ENCODE measurements at places on chromosomes 5 and 9.

- no peaks in the 10 kb centered on the region for H3K27me3 ChIP-seq
- DNase-seq = no peak
- H3K4me1 ChIP-seq = peaks cover 6% of the 10 kb centered on the region
Observed at GRCh38 chr5:55694152-55694830, 17.8 kb downstream of the SLC38A9 start.

DNA sequence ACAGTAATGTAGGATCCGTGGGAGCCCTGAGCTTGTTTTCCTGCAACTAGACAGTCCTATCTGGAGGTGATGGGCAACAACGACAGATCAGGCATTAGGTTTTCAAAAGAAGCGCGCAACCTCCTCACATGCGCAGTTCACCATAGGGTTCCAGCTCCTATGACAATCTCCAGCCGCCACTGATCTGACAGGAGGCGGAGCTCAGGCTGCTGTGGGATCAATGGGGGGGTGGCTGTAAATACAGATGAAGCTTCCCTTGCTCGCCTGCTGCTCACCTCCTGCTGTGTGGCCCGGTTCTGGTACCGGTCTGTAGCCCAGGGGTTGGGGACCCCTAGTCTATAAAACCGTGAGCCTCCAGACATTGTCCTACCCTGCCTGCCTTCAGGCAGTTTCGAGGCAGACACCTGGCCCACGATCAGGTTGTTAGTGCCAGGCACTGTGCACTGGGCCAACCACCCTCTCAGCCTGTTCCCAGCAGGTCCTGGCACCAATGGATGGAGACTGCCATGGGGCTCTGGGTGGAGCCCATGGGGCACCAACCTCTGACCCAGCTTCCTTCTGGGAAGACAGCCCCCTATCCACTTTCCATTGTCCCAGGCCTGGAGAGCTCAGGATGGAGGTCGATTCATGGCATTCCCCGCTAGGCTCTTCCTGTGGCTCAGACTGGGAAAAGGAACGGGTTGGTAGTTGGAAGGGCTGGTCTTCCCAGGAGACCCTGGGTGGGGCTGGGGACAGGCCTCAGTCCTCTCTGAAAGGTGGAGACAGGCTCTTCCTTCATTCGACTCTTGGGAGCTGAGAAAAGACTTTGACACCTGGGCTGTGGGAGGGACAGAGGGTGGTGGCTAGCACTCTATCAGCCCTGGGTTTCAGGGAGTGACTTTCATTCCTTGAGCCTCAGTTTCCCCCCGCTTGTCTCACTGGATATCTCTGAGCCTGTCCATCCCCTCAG, 1.7 kb downstream of the ENDOG start:
- H3K4me3 ChIP-seq = no peak overlapping the region
- H3K27ac ChIP-seq = no peak overlapping the region
- H3K36me3 ChIP-seq = peaks cover 28% of the 10 kb centered on the region
- H3K4me1 ChIP-seq = no peaks in the 10 kb centered on the region
- H3K27me3 ChIP-seq = no peaks in the 10 kb centered on the region

DNA sequence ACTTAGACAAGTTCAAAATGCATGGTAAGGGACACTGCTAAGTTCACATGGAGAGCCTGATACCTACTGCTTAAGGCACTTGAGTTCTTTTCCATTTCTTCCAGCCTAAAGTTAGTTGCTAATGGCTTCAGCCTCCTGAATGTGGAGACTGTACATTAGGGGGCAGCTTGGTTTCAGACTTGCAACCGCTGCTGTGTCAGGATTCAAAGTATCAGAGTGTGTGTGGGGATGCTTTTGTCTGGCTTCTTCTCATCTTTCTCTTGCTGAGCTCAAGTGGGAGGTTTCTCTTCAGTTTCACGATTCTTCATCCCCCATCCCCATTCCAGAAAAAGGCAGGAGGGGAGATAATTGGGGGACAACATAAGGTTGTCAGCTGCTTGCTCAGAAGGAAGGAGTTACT, 49.4 kb downstream of the ATP10B start:
- H3K27me3 ChIP-seq = no peaks in the 10 kb centered on the region
- H3K36me3 ChIP-seq = no peaks in the 10 kb centered on the region
- H3K4me3 ChIP-seq = no peak overlapping the region

DNA sequence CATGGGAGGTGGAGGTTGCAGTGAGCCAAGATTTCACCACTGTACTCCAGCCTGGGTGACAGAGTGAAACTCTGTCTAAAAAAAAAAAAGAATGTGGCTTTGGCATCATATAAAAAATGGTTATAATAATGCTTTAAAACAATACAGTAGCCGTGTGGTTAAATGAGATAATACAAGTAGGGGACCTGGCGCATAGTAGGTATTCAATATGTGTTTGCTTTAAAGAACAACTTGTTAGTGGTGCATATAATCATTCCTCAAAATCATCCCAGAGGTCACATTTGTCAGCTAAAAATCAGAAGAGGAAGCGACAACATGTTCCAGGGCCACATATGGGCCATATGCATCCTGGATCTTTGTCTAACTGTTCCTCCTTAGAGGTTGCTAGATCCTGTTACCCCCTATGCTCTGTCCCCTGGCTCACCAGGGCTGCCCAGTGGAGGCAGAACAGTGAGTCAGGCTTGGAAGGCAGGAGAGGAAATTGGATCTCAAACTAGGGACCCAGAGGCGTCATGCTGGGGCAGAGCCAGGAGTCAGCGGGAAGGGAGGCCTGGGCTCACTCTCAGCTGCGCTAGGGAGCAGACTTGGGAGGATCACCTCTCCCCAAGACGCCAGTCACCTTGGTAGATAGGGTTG, 27.7 kb downstream of the LHX6 start:
- no peak for DNase-seq
- no peaks in the 10 kb centered on the region for H3K36me3 ChIP-seq
- no peaks in the 10 kb centered on the region for H3K27me3 ChIP-seq
- no peak overlapping the region for H3K4me3 ChIP-seq
- no peak overlapping the region for H3K27ac ChIP-seq

- no peak overlapping the region for H3K27ac ChIP-seq
- H3K4me3 ChIP-seq = no peak overlapping the region
- no peaks in the 10 kb centered on the region for H3K4me1 ChIP-seq
Observed at GRCh38 chr9:21286099-21286498, 19.0 kb downstream of the IFNA5 start.

GRCh38 chr5:158925314-158925713, 174.4 kb downstream of the EBF1 start:
- H3K27me3 ChIP-seq = no peaks in the 10 kb centered on the region
- no peak for DNase-seq
- H3K4me3 ChIP-seq = no peak overlapping the region
- no peak overlapping the region for H3K27ac ChIP-seq
- H3K4me1 ChIP-seq = peaks cover 3% of the 10 kb centered on the region

- DNase-seq = no peak
- no peak overlapping the region for H3K4me3 ChIP-seq
- no peaks in the 10 kb centered on the region for H3K36me3 ChIP-seq
- no peaks in the 10 kb centered on the region for H3K27me3 ChIP-seq
- H3K27ac ChIP-seq = no peak overlapping the region
Observed at GRCh38 chr9:7907551-7908337, 108.2 kb upstream of the DMAC1 start.

DNA sequence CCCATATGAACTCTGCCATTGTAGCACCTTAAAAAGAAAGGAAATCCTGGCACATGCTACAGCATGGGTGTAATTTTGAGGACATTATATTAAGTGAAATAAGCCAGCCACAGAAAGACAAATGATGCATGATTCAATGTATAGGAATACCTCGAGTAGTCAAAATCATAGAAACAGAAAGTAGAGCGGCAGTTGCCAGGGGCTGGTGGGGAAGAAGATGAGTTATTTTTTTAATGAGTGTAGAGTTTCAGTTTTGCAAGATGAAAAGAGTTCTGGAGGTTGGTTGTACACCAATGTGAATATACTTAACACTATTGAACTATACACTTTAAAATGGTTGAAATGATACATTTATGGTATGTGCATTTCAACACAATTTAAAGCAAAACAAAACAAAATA, 133.0 kb downstream of the ZDHHC21 start:
- no peak for DNase-seq
- peaks cover 9% of the 10 kb centered on the region for H3K4me1 ChIP-seq
- H3K36me3 ChIP-seq = no peaks in the 10 kb centered on the region
- no peak overlapping the region for H3K4me3 ChIP-seq
- no peak overlapping the region for H3K27ac ChIP-seq

DNA sequence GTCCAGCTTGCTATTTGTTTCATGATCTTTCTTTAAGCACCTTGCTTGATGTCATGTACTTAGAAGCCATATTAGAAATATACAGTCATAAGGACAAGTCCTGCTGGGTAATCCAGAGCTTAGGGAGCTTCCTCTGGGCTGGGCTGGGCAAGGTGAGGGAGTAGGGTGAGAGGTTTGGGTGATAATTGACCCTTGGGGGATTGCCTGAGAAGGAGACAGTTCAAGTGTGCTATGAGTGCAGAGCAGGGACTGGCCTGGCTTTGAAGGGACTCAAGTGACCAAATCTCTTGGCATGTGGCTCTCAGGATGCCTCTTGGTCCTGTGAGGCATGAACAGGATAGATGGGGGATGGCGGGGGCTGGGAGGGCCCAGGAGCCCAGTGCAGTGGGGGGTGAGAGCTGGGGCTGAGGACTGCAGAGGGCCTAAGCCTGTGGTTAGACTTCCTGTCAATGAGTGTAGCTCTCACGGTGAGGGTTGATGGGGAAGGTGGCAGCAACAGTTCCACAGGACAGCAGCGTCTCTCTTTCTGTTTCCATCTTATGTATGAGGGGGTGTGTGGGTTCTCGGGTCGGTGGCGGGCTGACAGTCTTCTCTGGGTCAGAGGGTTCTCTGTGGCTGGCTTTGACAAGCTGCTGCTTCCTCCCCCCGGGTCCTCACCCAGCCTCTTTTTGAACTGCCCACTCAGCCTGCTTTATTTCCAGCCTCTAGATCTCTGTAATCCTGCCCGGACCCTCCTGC, 53.5 kb downstream of the RGS3 start:
- no peaks in the 10 kb centered on the region for H3K36me3 ChIP-seq
- H3K27ac ChIP-seq = no peak overlapping the region
- no peak overlapping the region for H3K4me3 ChIP-seq
- DNase-seq = no peak
- no peaks in the 10 kb centered on the region for H3K27me3 ChIP-seq

GRCh38 chr5:134845335-134845851, 375 bp upstream of the C5orf24 start:
- 0 out of 2 replicates have a peak overlapping the region, but pooled peaks have one; percentile 66 for H3K27ac ChIP-seq
- H3K4me1 ChIP-seq = no peaks in the 10 kb centered on the region
- DNase-seq = no peak
- H3K27me3 ChIP-seq = no peaks in the 10 kb centered on the region
- H3K4me3 ChIP-seq = peak overlapping the region; percentile 88
- H3K36me3 ChIP-seq = no peaks in the 10 kb centered on the region

DNA sequence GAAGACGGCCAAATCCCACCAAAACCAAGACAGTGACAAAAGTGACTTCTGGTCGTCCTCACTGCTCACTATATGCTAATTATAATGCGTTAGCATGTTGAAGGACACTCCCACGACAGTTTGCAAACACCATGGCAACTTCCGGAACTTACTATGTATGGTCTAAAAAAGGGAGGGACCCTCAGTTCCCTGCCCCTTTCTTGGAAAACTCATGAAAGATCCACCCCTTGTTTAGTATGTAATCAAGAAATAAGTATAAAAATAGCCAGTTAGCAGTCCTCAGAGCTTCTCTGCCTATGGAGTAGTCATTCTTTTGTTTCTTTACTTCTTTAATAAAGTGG, 9.5 kb downstream of the FCN2 start:
- H3K4me1 ChIP-seq = no peaks in the 10 kb centered on the region
- no peak for DNase-seq
- H3K27ac ChIP-seq = no peak overlapping the region
- no peaks in the 10 kb centered on the region for H3K27me3 ChIP-seq
- no peak overlapping the region for H3K4me3 ChIP-seq
- H3K36me3 ChIP-seq = no peaks in the 10 kb centered on the region

- DNase-seq = no peak
- H3K36me3 ChIP-seq = no peaks in the 10 kb centered on the region
- H3K27me3 ChIP-seq = no peaks in the 10 kb centered on the region
- H3K4me3 ChIP-seq = no peak overlapping the region
Observed at GRCh38 chr9:136660971-136661550, 1.7 kb upstream of the EGFL7 start.

DNA sequence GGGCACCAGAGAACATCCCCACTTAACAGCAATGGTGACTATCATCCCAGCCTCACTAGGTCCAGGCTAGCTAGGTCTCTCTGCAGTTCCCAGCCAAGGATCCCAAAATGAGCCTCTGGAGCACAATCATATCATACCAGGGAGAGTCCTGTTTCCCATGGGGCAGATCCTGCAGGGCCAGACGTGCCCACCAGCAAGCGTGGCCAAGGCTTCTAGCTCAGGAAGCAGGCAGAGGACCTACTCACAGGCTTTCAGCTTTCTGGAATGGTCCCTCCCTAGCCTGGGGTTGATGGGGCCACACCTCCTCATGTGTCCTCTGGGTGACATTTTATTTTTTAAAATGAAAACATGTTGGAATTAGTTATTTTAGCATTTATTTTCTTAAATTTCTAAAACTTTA, 45.7 kb upstream of the PITX1 start:
- no peak overlapping the region for H3K27ac ChIP-seq
- no peaks in the 10 kb centered on the region for H3K36me3 ChIP-seq
- no peak for DNase-seq
- H3K4me3 ChIP-seq = no peak overlapping the region
- H3K4me1 ChIP-seq = no peaks in the 10 kb centered on the region

- no peak overlapping the region for H3K27ac ChIP-seq
- peaks cover 18% of the 10 kb centered on the region for H3K36me3 ChIP-seq
- no peaks in the 10 kb centered on the region for H3K27me3 ChIP-seq
- DNase-seq = no peak
- H3K4me3 ChIP-seq = no peak overlapping the region
- no peaks in the 10 kb centered on the region for H3K4me1 ChIP-seq
Observed at GRCh38 chr5:140571105-140571504, 6.5 kb downstream of the SLC35A4 start.

DNA sequence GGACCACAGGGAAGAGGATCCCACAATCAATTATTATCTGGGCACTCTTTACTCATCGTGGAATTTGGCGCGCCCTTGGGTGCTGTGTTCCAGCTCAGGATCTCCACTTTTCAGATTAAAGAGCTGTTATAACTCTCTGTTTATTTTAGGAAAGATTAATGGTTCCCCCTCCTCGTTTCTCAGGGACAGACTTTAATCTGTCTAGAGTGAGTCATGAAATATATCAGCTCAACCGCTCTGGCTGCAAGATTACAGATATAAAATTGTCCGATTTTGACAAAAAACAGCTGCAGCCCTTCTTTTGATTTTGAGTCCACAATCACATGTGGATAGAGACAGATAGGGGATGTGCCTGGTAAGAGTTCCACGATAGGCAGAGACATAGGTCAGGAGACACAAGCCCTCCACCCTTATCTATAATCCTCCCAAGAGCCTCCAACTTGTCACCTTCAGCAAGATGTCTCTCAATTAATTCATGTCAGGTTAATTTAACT, 77.6 kb upstream of the ANKRD55 start:
- peaks cover 2% of the 10 kb centered on the region for H3K4me1 ChIP-seq
- no peak for DNase-seq
- H3K36me3 ChIP-seq = no peaks in the 10 kb centered on the region
- no peak overlapping the region for H3K27ac ChIP-seq
- no peak overlapping the region for H3K4me3 ChIP-seq

Data from H1 (cell line).